ENCODE measurements at places on chromosomes 3 and 15.
A peak's percentile ranks its signal among the peaks of the same experiment; 100 is the strongest.

DNA sequence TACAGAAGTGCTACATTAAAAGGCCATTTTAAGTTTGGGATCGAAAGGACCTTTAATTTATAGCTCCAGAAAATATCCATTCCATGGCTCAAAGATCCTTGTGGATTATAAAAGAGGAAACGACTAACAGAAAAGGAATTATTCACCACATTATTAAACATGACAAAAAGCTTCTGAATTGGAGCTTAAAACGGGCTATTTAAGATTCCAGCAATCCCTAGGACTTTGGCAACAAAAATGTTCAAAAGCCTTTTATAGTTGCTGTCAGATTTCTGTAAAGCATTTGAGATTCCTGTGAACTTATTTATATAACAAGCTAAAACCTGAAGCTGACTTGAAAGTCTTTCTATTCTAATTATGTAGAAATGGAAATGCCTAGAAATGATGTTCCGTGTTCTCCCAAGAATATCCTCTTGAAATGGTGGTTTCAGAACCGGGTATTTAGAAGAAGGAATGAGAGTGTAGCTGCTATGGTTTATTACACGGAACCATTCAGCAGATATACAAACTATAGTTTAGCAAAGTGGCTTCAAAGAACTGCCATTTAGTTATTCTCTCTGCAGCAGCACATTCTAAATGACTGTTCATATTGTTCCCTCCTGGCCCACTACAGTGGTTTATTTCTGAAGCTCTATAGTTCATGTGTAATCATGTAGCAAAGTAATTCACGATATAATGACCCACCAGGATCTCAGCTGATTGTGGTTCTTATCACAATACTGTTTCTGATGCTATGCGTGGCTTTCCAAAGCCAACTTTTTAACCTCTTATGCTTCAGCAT lies 961.7 kb downstream of the FHIT start:
- DNase-seq: no peak

GRCh38 chr3:134074001-134074789 lies 44.5 kb upstream of the SLCO2A1 start:
- DNase-seq: no peak

GRCh38 chr3:66053550-66054094 lies 14.9 kb upstream of the MAGI1 start:
- DNase-seq: no peak

DNA sequence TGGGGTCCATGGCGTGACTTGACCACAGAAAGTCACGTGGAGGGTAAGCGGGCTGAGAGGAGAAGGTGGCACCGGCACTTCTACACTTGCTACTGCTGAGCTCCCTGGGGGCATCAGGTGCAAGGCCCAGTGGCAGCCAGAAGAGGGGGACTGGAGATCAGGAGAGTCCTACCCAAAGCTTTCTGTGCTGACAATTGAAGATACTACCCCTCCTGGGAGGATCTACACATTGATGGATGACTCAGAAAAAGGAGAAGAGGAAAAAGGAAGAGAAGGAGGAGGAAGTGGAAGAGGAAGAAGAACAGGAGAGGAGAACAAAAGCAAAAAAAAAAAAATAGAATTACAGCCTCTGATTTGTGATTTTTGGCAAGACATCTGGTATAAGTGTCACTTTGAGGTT lies 41.2 kb downstream of the MYO5C start:
- no peak for DNase-seq

DNA sequence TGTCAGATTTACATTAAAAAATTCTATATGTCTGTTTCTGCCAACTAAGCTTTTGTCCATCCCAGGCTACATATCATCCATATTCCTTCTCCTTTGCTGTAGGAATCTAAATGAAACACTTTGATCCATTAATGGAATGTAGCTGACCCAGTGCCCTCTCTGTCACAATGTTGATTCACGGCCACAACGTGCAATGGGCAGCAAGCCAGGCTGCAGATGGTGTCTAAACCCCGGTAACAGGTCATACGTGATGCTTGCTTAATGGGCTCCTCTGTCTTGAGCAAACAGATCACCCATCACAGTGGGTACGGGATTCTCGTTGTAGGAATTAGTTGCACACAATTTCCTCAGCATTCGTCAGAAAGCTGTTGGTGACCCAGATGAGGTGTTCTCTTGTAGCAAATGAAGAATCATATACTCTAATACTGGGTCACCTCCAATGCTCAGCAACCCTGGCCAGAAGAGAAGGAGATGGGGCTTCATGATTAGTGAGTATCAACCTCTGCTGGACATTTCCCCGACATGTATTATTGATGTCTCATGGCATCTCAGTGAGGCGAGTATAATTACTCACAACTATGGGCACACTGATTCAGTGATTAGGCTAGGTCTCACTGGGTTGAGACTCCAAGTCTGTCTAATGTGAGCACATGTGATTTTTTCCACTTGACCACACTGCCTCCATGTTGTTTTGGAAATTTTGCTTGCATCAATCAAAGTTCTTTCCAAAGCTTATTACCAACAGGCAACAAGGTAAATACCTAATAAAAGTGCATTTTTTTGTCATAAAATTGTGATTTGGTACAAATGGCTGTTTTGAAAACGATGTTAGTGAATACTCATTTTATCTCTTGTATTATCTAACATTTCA lies 12.9 kb upstream of the DCBLD2 start:
- no peak for DNase-seq

- no peak for DNase-seq
Observed at GRCh38 chr3:39502838-39503145, 35.3 kb downstream of the MOBP start.

DNA sequence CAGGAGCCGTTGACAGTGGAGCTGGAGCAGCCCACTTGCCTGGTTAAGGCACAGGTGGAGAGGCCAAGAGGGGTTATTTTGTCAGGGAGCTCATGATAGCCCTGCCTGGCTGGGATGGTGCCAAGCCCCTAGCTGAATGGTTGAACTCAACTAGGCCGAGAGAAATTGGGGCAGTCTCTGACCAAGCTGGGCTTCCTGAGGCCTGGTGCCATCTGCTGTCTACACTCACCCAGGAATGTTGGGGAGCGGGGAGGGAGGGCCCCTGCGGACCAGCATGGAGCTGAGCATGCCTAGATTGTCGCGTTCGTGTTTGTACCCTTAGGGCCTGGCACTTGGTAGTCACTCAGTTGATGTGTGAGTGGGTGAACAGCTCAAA lies 1.2 kb downstream of the BRPF1 start:
- no peak for DNase-seq

- DNase-seq: no peak
Observed at GRCh38 chr3:30098243-30098642, 508.2 kb upstream of the TGFBR2 start.

DNA sequence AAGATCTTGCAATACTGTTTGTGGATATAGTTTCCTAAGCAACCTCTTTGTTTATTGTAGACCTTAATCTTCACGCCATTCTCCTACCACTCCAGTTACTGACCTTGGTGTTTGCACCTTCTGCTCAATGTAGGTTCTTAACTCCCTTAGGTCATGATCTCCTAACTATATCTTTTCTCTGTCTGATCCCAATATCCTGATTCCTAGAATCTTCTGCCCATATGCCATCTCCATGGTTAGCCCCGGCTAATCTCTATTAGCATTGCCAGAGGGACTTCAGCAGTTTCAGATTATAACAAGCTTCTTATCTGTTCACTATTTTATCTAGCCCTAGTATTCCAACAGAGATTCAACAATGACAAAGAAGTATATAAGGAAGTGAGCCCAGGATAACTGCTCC lies 64.9 kb downstream of the IMPG2 start:
- no peak for DNase-seq

DNA sequence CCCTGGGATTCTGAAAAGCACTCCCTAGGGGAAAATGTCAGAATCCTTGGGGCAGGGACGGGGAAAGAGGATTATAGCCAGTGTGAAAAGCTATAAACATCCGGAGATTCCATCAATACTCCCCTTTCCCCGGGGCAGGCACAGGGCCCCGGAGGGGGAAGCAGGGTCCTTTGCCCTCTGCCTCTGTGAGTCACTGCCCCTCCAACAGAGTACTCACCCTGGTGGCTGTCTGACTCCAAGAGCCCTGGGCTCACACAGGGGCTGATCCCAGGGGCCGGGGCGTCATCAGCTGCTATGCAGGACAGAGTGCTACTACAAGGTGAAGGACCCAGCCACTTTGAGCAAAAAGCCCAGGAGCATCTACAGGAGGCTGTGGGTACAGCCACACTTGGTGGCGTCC lies 133.0 kb upstream of the PRR20G start:
- DNase-seq: no peak

DNA sequence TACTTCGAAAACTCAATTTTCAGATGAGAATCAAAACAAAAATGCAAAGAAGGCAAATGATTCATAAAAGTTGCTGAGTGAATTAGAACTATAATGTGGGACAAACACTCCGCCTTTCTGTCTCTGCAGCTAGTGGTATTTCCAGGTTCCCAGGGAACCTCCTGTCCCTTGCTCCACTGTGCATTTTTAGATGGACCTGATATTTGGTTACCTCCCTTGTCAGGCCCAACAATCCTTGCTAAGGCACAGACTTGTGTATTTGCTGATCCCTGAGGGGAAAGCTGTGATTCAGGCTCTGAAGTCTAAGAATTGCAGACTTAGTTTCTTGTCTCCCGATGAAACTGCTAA lies 162.7 kb downstream of the LPP start:
- no peak for DNase-seq

GRCh38 chr3:108119398-108120104 lies 28.7 kb upstream of the CD47 start:
- DNase-seq: no peak

- DNase-seq: peak; percentile 32
Observed at GRCh38 chr3:29381595-29381994, 100.7 kb downstream of the RBMS3 start.

DNA sequence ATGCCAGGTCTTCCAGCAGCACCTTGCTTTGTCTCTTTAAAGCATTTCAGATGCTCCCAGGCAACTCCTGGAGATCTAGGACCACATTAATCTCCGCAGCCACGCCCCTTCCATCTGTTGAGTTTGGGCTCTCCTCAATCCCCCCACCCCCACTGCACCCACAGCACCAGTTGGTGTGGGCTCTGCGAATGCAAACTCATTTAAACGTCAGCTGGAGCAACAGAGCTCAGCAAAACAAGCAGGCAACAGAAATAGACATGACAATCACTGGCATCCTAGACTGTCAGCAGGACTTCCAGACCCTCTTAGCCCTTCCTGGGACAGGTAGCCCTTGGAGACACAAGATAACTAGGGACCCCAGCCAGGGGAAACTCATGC lies 106.9 kb downstream of the LSM3 start:
- no peak for DNase-seq
